Activated T-cell treated with anti-CD3 and anti-CD28 coated beads for 24 hours (primary cell): ENCODE measurements at places on chromosomes 7 and 10.

DNA sequence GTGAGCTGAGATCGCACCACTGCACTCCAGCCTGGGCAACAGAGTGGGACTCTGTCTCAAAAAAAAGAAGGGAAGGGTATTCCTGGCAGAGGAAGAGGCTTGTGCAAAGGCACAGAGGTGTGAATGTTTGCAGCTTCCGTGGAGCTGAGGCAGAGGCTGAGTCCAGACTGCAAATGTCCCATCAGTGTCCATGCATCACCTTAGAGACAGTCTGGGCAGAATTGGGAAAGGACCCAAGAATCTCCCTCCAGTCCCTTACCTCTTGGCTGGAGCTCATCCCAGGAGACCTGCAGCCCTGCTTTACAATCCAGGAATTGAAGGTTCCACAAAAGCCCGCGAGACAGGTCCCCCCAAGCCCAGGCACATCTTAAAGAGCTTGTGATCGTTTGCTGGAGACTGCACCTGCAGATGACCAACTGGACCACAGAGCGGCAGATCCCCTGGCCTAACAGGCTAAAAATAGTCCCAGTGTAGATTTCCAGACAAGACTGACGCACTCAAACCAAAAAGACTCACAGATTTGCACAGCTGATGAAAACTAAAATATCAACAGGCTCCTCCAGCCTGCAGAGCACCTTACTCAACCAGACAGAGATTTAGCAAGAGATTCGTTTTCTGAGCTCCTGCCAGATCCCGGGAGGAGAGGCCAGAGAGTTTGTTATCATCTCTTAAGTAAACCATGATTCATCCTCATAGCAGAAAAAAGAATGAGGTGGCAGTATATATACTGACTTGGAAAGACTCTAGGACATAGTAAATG is 22.9 kb upstream of the NANOS1 start:
- no peak for DNase-seq

DNA sequence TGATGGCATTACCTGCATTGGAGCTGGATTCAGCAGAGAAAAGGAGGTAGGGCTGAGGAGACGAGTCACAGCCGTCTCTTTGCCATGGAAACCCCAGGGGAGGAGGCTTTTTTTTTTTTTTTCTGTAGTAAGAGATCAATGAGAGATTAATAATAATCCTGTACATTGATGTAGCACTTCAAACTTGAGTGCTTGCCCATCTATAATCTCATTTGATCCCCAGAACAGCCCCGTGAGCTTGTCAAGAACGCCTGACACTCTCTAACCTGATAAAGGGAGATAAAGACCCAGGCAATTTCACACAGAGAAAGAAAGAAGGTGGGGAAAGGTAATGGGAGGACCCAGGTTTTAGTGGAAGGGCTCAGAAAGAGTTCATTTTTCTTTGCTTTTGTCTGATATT is 195.2 kb upstream of the FOXK1 start:
- DNase-seq = no peak

DNA sequence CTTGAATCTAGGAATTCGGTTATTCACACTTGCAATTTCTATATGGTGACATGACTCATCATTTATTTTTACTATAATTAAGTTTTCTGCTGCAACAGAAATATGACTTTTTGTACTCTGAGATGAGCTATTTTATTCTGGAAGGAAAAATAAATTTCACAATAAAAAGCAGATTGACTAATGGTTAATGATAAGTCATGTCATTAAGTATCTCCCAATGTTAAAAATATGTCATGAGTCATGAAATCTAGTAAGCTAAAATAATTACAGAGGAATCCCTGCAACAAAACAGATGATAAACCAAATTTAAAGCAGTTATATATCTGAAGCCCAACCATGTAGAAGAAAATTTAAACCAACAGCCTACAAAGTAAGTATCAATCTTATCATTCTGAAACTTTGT is 149.2 kb downstream of the CACNA2D1 start:
- no peak for DNase-seq

DNA sequence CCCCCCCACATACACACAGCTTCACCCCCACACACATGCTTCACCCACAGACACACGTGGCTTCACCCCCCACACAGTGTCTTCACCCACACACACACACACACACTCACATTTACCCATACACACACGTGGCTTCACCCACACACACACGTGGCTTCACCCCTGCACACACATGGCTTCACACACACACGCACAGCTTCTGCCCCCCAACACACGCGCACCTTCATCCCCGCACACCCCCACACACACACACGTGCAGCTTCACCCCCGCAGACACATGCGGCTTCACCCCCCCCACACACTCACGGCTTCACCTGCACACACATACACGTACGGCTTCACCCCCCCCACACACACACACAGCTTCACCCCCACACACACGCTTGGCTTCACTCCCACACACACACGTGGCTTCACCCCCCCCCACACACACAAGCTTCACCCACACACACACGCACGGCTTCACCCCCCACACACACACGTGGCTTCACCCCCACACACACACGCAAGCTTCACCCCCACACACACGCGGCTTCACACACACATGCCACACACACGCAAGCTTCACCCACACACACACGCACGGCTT is 82.4 kb downstream of the NKX6-2 start:
- no peak for DNase-seq

DNA sequence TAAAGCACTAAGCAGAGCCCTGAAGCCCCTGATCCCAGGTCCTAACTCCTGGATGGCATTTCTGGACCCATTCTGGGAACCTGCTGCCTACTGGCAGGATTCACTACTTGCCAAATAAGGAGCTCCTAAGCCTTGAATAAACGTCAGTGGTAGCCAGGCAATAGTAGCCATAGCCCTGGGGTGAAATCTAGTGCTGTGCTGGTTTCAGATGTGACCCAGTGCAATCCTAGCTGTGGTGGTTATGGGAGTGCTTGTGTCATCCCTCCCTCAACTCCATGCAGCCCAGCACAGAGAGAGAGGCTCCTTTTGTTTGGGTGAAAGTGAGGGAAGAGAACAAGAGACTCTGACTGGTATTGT is 43.7 kb downstream of the PCLO start:
- no peak for DNase-seq

- no peak for DNase-seq
These were observed 128.4 kb downstream of the PAXIP1 start for GRCh38 chr7:154874409-154875113.

DNA sequence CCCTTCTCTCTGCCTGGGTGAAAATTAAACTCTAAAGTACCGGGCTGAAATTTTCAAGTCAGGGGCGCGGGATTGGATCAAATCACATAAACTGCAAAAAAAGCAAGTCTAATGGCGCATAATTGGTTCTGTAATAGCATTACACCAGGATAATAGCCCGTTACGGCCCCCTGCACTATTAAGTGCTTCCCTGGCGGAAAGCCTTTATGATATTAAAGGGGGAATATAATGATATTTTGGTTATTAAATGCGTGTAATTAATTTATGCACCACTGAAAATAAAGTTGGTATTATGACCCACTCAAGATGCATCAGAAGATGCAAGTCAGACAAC is 744 bp upstream of the DRGX start:
- DNase-seq = no peak

GRCh38 chr10:95289921-95290421 is 832 bp downstream of the PDLIM1 start:
- DNase-seq = no peak
